Ascending aorta (tissue), 2 donors: ENCODE measurements at places on chromosomes 4 and X. TPM values are rescaled to one million over a fixed set of nuclear protein-coding genes. Genes with fewer than 3 reads are reported as not detected.

SPANXN4 gene
- not detected for total RNA-seq

PRDX4 gene
- 112 TPM for total RNA-seq

DCLK2 gene
- 34.2 TPM for total RNA-seq

TMEM185A gene
- 12.6 TPM for total RNA-seq

PROM1 gene
- total RNA-seq, result 7.2 TPM

ODAPH gene
- total RNA-seq, result not detected

HPGD gene
- total RNA-seq, result 4.2 TPM

TBC1D1 gene
- 132 TPM for total RNA-seq

TEX13D gene
- total RNA-seq, result not detected

TMEM128 gene
- total RNA-seq, result 0.64 TPM

FGD1 gene
- 16.5 TPM for total RNA-seq

ARHGAP6 gene
- total RNA-seq, result 33.6 TPM

FREM3 gene
- not detected for total RNA-seq

PRR32 gene
- not detected for total RNA-seq

SSX1 gene
- total RNA-seq, result not detected

USP27X gene
- total RNA-seq, result not detected

TXK gene
- total RNA-seq, result not detected

MAGEC3 gene
- not detected for total RNA-seq

PAGE4 gene
- total RNA-seq, result not detected

PCYT1B gene
- total RNA-seq, result 0.21 TPM
